Activated CD4-positive, alpha-beta memory T cell treated with anti-CD3 and anti-CD28 coated beads for 36 hours (primary cell): ENCODE measurements at places on chromosomes 7 and 10.

DNA sequence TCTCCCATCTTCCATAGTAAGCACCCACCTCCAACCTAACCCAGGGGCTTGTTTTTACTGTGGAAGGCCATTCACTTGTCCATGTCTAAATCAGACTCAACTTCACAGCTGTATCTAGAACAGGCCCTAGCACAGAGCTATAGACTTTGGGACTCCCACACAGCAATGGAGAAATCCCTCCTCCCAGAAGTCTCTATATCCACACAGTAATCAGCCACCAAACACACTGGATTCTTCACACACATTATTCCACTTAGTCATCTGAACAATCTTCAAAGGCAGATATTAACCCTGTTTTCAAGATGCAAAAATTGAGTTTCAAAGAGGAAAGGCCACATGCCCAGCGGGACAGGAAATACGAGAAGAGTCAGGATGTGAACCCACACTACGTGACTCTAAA is 81.8 kb downstream of the MALSU1 start:
- DNase-seq: no peak

GRCh38 chr10:29414501-29414900 is 125.6 kb downstream of the LYZL1 start:
- DNase-seq: no peak

- DNase-seq: no peak
Measured at GRCh38 chr10:37439826-37440225, 314.4 kb downstream of the ANKRD30A start.

- no peak for DNase-seq
Measured at GRCh38 chr10:68668972-68669371, 52.1 kb upstream of the CCAR1 start.

GRCh38 chr10:66910671-66911070 is 15.2 kb upstream of the LRRTM3 start:
- no peak for DNase-seq

- no peak for DNase-seq
Measured at GRCh38 chr10:91614225-91614624, 18.6 kb downstream of the PPP1R3C start.

- no peak for DNase-seq
Measured at GRCh38 chr10:4538016-4538415, 288.0 kb upstream of the AKR1E2 start.

DNA sequence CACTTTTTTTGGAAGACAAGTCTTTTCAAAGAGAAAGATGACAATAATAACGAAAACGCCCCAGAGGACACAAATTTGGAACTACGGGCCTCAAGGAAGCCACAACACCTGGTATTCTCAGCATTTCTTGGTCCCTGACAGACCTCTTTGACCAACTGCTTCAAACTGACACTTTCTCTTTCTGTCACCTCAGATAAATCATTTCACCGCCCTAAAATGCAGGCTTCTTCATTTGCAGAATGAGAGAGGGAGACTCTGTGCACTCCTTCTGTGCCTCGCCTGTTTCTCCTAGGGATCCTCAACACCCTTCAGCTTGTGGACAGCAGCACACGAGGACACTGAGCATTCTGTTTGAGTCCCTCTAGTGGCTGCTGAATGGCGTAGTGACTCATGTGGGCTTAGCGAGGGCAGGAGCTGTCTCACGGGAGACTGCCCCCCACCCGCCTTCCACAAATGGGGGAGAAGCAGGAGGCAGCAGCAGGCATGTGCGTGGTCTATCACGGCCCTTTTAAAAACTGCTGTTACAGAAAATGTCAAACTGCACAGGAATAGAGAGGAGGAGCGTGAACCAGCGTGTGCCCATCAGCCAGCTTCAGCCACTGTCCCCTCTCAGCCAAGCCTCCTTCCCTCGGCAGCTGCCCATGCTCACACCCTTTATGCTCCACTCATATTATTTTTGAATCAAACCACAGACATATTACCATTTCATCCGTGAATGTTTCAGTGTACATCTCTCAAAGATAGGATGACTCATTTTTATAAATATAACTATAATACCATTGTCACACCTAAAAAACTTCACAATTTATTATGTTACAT is 41.4 kb downstream of the GSDME start:
- DNase-seq: no peak
